ENCODE measurements at places on chromosomes 2 and 18. TPM values are rescaled to one million over a fixed set of nuclear protein-coding genes. Genes with fewer than 3 reads are reported as not detected.
A peak's percentile ranks its signal among the peaks of the same experiment; 100 is the strongest.

RAB3GAP1 gene
- 43.3 TPM for total RNA-seq

DNA sequence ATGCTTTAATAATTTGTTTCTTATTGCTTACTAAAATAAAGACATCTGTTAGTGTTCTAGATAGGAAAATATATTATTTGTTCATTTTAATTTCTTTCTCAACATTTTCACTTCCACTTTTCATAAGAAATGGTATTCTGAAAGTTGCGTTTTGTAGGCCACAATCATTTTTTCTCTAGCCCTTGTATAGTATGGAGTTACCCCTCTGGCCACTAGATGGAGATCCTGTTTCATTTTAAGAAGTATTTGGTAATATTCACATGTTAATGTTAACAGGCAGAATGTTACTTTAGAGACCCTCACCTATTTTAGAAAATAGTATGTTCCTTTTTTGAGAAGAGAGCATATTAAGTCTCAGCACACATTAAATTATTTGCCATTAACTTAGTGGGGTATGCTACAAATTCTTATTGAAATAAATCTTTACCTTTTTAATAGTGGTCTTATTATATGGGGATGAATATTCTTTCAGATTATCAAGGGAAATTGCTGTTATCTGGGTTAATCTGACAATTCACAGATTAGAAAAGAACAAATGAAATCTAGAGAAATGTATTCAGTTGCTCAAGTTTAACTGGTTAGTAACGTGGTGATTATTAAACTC lies 73.9 kb upstream of the TTC27 start:
- DNase-seq: no peak

GRCh38 chr2:136997557-136997956 lies 232.2 kb downstream of the THSD7B start:
- DNase-seq: no peak

- no peak for DNase-seq
Measured at GRCh38 chr2:189096769-189097447, 82.7 kb downstream of the COL5A2 start.

DNA sequence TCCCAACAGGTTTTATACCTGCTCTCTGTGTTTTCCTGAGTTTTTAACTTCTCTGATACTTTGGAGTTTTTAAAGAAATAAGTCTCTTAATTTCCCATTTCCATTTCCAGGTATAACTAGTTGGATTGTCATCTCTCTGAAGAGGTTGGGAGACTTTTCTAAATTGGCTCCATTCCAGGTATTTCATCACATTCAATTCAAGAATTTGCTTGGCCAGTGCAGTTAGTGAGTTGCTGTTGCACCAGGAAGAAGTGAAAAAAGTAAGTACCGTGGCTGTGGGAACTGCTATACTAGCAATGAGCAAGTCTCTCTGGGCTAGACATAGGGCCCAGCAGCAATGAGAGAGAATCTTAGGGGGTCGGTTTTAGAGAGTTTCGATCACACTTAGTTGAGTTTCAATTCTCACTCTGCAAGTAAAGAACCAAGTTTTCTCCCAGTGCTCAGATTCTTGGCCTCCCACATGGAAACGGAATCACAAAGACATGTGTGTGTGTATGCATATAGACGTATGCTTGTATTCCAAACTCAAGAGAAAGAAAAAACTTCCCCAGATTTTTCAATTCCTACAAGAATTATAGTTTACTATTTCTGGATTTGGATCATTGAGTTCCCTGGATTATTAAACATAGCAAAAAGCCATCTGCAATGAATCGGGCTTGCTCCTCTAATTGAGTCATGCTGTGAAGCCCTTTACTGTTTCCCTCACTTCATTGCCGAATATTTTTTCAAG lies 894.4 kb downstream of the BCL11A start:
- DNase-seq: no peak

DNA sequence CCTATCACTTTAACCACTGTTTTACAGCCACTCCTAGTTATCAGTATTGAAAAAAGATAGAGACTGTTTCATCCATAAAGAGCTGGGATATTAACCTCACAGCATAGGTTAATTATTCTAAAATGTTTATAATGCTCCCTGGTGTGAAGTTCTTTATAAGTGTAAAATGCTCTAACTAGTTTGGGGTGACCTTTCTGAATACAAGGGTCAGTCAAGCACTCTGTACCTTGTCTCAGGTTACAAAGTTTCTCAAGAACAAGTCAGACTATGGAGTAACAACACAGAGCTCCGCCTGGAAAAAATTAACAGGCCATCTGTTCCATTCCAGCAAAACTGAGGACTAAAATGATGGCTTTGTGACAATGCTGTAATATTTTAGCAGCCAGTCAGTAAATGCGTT lies 107.4 kb downstream of the NOL4 start:
- DNase-seq: no peak

- DNase-seq: peak; percentile 52
Measured at GRCh38 chr18:58596265-58596681, 32.6 kb downstream of the ALPK2 start.

- DNase-seq: no peak
Measured at GRCh38 chr2:191783416-191783815, 63.5 kb downstream of the CAVIN2 start.
